ENCODE measurements at places on chromosomes 6 and 20.

- no peak for DNase-seq
Measured at GRCh38 chr6:26404546-26404945, 2.5 kb downstream of the BTN3A1 start.

GRCh38 chr6:116314878-116315277, 35.1 kb upstream of the TSPYL1 start:
- DNase-seq: no peak

DNA sequence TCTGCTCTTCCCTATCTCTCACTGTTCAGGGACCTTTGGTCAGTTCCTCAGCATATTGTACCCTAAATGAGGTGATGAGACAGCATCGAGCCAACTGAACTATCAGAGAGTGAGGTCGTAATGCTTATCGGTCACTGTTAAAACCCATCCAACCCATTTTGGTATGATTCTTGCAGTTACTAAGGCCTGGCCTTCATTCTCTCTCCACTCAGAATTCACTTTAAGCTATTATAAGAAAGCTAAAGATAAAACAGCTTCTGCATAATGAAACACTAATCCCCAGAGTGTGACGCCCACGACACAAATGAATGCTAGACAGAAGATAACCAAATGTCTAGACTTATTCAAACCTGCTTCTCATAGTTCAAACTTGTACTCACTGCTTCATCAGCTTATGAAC, 175.8 kb downstream of the GMPR start:
- no peak for DNase-seq

GRCh38 chr6:98871057-98871456, 36.7 kb downstream of the POU3F2 start:
- DNase-seq: no peak

- no peak for DNase-seq
Measured at GRCh38 chr20:7629880-7630279, 310.4 kb downstream of the HAO1 start.

GRCh38 chr6:20306491-20306890, 94.2 kb upstream of the MBOAT1 start:
- DNase-seq: no peak

- no peak for DNase-seq
Measured at GRCh38 chr20:46558511-46558959, 8.1 kb upstream of the OCSTAMP start.

GRCh38 chr20:62838128-62838891, 21.5 kb downstream of the COL9A3 start:
- peak; percentile 85 for DNase-seq

GRCh38 chr6:18579869-18580268, 192.7 kb downstream of the RNF144B start:
- no peak for DNase-seq

DNA sequence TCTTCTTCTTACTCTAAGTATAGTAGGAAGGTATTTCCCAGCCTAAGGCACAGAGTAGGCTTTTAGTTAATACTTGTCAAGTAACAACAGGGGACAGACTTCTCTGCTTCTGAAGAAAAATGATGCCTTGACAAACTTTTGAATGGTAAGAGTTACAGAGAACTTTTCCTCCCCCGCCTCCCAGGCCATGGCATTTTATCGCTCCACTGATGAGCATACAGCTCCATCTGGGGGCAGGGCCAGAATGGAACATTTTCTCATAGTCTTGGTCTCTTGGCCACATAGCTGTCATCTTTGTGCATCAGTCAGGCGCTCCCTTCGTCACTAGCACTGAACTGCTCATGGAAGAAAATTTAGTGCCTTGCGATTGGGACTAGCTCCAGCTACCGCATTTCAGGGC, 1066.8 kb upstream of the CITED2 start:
- no peak for DNase-seq

DNA sequence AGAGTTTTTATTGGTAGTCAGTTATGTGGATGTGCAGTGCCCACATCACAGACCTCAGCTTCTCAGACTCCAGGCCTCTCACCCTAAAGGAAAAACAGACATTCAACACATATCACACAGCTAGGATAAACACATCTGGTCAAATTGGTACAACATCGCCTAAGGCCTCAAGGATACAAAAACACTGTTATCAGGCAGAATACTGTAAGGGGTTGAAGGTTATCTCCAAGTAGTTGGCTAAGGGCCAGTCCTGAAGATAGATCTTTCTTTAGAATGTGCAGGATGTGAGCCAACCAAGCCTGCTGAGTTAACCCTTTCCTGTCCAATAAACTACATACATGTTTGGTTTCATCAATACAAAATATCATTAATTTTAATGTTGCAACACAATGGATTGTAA, 308.4 kb upstream of the GJE1 start:
- DNase-seq: no peak

DNA sequence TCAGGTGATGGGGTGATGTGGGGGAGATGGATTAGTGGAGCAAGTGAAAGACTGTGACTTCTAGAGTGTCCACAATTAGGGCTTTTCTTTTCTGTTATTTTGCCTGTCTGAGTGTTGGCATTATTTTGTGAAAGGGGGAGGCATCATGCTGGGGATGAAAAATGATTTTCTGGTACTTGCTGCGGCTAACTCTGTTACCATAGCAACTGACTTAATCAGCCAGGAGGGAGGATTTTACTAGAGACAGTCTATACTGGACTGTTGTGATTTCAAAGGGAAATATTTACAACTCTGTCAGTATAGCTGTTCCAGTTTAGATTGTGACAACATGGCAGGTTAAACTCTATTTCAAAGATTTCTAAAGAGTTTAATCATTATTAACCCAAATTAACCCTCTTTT, 30.4 kb upstream of the MRAP2 start:
- no peak for DNase-seq

DNA sequence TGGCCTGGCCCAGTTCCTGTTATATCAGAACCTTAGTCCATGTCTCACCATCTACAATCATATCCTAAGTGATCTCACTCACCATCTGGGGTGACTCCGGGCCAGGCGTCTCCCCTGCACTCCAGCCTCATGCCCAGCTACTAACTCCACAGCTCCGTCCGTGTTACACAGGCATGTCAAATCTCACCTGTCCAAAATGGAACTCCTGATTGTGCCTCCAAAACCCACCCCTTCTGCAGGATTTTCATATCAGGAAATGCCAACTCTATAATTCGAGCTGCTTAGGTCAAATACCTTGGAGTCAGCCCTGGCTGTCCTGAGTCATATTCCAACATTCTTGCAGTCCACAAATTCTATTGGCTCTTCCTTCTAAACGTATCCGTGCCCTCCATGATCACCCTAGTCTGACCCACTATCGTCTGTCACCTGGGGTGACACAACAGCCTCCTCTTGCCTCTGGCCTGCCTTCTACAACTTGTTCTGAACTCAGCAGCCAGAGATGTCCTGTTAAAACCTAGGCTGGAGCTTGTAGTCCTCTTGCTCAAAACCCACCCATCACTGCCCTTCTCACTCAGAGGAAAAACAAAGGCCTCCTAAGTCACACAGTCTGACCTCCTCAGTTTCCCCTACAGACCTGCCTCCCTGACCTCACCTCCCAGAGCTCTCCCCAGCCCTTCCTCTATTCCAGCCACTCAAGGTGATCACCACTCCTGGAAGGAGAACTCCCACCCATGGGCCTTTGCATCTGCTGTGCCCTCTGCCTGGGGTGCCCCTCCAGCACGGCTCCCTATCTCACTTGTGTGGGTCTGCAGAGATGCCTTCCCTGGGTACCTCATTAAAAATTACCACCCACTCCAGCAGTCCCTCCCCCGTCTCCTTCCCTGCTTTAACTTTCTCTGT, 85.3 kb upstream of the SIRPA start:
- DNase-seq: no peak

DNA sequence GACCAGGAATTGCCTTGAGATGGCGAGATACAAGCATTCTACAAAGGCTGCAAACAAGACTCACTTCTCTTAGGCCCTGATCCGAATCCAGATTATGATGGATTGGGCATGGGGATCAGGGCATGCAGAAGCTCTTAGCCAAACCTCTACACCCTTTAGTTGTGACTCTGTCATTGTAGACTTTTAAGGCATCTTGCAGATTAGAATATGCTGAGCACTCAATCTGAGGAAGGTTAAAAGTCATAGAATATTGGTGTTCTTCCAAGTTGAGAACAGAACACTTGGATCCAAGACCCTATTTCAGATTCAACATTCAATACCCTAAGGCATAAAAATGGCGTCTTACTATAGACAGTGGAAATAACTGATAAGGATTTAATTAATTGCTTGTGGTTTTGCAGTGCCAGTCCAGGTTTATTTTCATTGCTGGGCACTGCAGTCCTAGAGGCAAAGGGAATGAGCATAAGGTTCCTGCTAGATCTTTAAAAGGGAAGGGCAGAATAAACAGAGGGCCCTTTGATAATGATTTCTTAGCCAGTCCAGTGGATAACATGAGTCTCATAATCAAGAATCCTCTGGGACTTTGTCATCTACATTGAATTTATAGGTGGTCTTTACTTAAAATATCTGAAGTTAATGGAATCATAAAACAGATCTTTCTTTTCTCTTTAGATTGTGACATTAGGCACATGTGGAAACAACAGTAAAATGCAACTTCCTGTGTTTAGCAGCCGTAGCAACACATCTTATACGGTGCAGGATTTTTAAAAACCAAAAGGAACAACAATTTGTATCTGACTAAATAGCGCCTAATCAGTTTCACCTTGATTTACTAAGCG, 17.6 kb downstream of the PHACTR2 start:
- DNase-seq: no peak

DNA sequence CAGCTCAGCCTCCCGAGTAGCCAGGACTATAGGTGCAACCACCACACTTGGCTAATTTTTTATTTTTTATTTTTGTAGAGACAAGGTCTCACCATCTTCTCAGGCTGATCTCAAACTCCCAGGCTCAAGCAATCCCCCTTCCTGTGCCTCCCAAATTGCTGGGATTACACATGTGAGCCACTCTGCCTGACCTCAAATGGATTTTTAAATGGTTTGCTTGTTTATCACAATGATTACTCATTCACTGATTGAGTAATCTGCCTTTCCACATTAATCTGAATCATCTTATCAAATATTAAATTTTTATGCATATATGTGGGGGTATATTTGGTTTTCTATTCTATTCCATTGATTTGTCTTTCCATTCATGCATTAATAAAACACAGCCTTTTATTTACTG, 9.4 kb upstream of the KHDC1L start:
- DNase-seq: no peak

- peak; percentile 54 for DNase-seq
Measured at GRCh38 chr6:25601800-25602673, 50.0 kb upstream of the SCGN start.

GRCh38 chr6:140366991-140367390, 992.5 kb upstream of the CITED2 start:
- DNase-seq: no peak

- DNase-seq: no peak
Measured at GRCh38 chr6:153059311-153059710, 56.8 kb upstream of the MTRF1L start.

DNA sequence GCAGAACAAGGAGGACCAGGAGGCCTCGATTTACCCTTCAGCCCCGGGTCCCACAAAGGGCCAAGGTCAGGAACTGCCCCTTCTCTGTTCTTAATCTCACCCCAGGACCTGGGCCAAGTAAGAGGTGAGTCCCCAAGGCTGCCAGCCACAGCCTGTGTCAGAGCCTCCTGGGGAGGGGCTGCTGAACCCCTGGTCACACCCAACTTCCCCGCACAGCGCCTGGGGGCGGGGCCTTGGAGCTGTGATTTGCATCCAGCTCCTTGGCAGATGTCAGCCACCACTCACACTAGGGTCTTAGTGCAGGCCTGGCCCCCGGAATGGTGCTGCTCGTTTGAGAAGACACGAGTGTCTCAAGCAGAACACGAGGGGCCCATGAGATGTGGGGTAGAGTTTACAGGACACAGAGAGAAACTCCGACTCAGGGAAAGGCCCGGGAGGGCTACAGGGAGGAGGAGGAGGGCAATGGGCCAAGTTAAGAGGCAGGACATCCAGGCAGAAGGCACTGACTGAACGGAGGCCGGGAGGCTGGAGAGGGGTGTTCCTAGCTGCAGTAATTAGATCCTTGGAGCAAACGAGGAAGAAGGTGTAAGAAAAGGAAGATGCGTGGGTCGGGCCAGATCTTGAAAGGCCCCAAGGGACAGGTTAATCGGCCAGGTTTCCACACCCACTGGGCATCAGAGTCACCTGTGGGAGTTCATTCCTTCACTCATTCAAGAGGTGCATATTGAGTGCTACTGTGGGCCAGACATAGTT, 26.9 kb downstream of the ZBP1 start:
- no peak for DNase-seq
